ENCODE measurements at places on chromosomes 12 and 14. TPM values are rescaled to one million over a fixed set of nuclear protein-coding genes. Genes with fewer than 3 reads are reported as not detected.

Gene TRHDE
- 0.81 TPM for total RNA-seq

Gene KRT80
- total RNA-seq, result 0.54 TPM

Gene OR4K2
- total RNA-seq, result not detected

Gene TCL1B
- not detected for total RNA-seq

Gene TMEM63C
- 0.13 TPM for total RNA-seq

Gene FGD6
- total RNA-seq, result 41.4 TPM

Gene SMCO2
- total RNA-seq, result not detected

Gene CHMP4A
- 114 TPM for total RNA-seq

Gene TAS2R8
- not detected for total RNA-seq

Gene GLS2
- 1.9 TPM for total RNA-seq

Gene C14orf39
- not detected for total RNA-seq

Gene NRDE2
- total RNA-seq, result 13.1 TPM

Gene CD27
- total RNA-seq, result 0.89 TPM

Gene TSPAN19
- not detected for total RNA-seq

Gene ARID2
- total RNA-seq, result 31.7 TPM

Gene PKP2
- 0.62 TPM for total RNA-seq

Gene GPD1
- total RNA-seq, result 49.5 TPM

Gene IRAK3
- total RNA-seq, result 18.6 TPM

Gene CLEC2A
- total RNA-seq, result not detected

Gene IL22
- not detected for total RNA-seq

Measured in gastroesophageal sphincter (tissue), 4 donors.